ENCODE measurements at places on chromosomes 4 and X.

GRCh38 chr4:85861064-85861765 is 386.3 kb downstream of the ARHGAP24 start:
- no peak for DNase-seq

DNA sequence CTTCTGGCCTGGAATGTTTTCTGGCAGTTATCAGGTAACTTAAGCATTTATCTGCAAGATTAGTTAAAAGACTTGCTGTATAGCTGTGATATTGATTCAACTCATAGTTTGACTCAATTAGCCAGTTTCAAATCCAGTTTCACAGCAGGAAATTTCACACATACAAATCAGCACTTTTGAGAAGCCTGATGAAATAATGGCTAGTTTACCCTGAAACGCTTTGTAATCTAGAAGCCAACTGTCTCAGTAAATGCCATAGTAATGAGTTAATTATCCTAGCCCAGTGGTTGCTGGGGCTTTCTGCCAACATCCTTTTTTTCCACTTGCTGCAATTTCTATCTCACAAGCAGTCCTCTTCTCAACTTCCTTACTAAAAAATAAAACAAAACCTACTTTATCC is 53.1 kb downstream of the ARHGEF38 start:
- no peak for DNase-seq

DNA sequence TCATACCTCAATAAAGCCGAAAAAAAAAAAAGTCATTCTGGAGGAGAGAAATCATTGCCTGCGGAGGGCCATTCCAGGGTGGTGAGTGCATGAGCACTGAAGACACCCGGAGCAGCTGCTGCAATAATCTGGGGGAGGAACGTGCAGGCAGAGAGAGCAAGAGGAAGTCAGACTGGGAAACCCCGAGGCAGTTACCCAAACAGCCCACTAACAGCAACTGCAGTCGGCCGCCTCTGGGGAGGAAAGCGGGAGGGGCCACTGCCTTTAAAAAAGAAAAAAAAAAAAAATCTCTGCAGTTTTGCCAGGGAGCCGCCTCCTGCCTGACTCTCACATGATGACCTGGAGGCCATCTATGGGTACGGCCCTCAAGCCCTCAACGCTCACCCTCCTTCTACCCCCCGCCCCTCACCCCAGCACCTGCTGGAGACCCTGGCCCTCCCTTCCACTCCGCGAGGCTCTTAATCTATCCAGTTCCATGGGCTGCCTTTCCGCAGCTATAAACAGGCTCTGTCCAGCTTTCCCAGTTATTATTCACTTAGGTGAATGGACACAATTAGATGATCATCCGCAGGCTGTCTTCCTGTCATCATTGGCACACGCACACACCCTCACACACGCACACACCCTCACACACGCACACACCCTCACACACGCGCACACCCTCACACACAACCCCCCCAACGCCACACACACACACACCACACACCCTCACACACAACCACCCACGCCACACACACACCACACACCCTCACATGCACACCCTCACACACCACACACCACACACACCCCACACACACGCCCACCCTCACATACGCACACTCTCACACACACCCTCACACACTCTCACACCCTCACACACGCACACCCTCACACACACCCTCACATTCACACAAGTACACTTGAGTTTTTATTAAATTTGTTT is 3.4 kb upstream of the AVPR2 start:
- DNase-seq = peak; percentile 58

- DNase-seq = no peak
These were observed 403.9 kb upstream of the SMIM31 start for GRCh38 chr4:164350061-164350460.

DNA sequence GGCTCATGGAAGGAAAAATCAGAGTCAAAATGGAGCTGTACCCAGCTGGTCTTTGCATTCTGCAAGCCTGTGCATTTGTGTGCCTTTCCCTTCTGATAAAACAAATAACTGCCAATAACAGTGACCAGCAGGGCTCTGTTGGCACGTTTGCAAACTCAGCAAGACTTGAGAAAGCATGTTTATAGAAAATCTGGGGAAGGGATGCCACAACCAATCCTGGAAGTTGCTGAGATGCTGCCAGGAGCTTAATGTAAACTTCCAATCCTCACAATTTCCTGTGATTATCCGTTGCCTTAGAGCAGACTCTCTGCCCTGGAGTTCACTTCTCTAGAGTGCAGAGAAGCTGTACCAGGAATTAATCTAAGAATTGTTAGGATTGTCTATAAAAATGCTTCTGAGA is 6.9 kb upstream of the ANXA3 start:
- DNase-seq = no peak

- DNase-seq = no peak
These were observed 19.4 kb upstream of the RAB40A start for GRCh38 chrX:103538728-103539127.

GRCh38 chrX:19630228-19630627 is 114.9 kb upstream of the MAP3K15 start:
- no peak for DNase-seq

GRCh38 chr4:42417550-42417949 is 20.3 kb downstream of the SHISA3 start:
- no peak for DNase-seq

DNA sequence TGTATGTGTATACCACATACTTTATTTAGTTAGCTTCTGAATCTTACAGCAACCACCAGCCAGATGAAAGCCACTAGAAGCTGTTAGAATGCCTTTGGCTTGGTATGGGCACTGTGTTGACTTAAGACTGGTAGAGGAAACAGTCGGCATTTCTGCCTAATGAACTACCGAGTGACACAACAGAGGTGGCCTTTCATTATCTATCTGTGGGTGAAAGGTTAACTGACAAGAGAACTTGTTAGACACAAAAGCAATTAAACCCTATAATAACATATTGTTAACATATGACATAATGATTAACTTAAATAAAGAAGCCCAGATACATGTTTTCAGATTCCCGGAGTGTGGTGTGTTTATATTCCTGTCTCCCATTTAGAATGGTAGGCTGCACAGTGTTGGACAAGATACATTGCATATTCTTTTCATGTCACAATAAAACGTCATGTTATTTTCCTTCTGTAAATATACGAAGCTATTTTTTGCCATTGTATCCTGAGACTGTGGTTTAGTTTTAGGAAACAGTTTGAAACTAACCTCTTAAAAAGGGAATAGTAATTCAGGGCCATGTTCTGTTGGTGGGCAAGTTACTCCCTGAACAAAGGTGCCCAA is 181.5 kb downstream of the SLIT2 start:
- no peak for DNase-seq

- no peak for DNase-seq
These were observed 30.8 kb downstream of the DAPP1 start for GRCh38 chr4:99847362-99847976.

DNA sequence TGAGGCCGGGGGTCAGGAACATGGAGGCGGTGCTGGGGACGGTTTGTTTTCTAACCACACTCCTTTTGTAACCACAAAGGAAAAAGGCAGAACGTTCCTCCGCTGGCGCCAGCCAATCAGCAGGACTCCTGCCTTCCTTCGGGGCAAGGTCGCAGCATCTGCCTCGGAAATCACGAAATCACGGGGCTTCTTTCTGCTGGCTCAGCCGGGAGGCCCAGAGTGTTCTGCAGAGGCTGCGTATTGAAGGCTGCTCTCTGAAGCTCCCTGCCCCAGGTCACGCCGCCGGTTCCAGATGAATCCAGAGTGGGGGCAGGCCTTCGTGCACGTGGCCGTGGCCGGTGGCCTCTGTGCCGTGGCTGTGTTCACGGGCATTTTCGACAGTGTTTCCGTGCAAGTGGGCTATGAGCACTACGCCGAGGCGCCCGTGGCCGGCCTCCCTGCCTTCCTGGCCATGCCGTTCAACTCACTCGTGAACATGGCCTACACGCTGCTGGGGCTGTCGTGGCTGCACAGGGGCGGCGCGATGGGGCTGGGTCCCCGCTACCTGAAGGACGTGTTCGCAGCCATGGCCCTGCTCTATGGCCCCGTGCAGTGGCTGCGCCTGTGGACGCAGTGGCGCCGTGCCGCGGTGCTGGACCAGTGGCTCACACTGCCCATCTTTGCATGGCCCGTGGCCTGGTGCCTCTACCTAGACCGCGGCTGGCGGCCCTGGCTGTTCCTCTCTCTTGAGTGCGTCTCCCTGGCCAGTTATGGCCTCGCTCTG is 9.4 kb downstream of the TMEM187 start:
- DNase-seq = peak; percentile 62

GRCh38 chrX:101408532-101408841 is 465 bp downstream of the HNRNPH2 start:
- no peak for DNase-seq
